ENCODE measurements at places on chromosomes 3 and 15.
A peak's percentile ranks its signal among the peaks of the same experiment; 100 is the strongest.

GRCh38 chr15:80906159-80906766 lies 83.4 kb downstream of the MESD start:
- no peak for DNase-seq

- DNase-seq: no peak
Observed at GRCh38 chr3:62805580-62806277, 69.5 kb downstream of the CADPS start.

DNA sequence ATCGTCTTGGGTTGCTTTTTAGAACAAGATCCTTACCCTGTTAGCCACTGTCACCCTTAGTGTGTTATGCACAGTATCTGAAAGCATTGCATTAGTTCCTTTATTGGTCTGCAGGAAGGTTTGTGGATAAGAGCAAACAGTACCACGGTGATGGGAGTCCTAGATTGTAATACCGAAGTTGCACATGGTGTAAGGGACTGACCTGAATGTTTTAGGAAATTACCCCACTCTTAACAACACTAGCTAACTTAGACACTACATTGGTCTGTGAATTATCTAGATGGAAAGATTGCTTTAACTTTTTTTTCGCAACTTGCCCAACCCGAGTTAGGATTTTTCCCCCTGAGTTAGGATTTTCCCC lies 1.3 kb downstream of the STT3B start:
- no peak for DNase-seq

- no peak for DNase-seq
Observed at GRCh38 chr3:37942646-37943045, 47.9 kb upstream of the VILL start.

GRCh38 chr3:188286087-188286513 lies 132.1 kb downstream of the LPP start:
- no peak for DNase-seq

DNA sequence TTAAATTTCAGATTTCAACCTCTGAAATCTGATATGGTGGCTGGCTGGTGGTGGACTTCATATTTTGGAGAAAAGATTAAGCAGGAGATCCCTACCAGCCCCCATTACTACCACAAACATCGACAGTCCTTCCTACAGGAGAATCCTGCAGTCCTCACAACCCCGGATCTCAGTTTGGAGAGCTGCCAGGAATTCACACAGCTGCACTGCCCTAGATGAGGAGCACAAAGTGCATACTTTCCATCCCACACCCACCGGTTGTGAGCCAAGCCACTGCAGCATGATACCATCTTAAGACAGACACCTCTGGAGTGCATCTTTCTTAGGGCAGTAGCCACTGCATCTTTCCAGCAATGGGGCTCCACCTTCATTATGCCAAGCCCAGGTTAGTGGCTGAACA lies 185.5 kb upstream of the GPR149 start:
- DNase-seq: no peak

DNA sequence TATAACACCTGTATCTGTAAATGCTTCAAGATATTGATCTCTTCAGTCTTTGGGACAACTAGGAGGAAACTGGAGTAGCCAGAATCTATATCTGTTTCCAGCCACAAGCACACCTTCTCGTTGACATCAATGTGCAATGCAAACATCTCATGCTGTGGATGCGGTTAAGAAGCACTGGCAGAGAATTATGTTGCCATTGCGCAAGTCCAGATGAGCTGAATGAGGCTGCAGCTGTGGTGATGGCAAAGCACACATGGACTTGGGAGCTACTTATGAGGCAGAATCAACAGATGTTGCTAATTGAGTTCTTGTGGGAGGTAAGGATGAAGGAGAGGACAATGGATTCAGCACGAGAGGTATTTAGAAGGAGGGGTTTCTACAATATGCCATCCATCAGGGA lies 90.9 kb downstream of the STRIT1 start:
- no peak for DNase-seq

GRCh38 chr3:55797775-55798174 lies 310.7 kb upstream of the WNT5A start:
- no peak for DNase-seq

DNA sequence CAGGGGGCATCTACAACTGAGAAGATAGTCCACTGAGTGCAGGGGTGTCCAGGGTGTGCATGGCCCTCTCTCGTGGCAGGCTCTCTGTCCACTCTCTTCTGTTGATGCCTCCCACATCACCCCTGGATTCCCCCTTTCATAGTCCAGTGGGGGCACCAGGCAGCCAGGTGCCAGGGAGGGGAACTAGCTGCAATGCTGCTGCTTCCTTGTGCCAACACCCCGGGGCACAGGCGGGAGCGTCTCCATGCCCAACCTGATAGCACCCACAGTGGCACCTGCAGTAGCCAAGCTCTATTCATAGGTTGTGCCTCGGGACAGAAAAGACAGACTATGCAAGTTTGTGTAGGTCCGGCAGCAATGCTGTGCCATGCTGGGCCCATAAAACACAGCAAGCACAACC lies 11.7 kb downstream of the DUOX2 start:
- no peak for DNase-seq

GRCh38 chr15:75696311-75696720 lies 16.3 kb downstream of the CSPG4 start:
- DNase-seq: no peak

GRCh38 chr3:159077860-159078259 lies 276.0 kb downstream of the MFSD1 start:
- no peak for DNase-seq

DNA sequence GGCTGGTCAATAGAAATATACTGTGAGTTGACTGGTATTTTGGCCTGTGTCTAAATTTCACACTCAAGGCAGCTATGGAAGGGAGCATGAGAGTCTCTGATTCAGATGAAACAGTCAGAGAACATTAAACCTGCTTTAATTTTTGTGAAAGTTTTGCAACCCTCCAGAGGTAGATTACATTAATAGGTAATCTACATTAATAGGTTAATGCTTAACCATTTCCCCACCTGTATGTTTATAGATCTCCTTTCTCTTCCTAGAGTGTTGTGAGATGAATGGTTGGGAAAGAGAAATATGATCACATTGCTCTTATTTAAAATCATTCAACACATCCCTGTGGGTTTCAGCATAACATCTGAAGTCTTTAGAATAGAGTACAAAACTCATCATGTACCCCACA lies 586.9 kb upstream of the DPPA4 start:
- no peak for DNase-seq

DNA sequence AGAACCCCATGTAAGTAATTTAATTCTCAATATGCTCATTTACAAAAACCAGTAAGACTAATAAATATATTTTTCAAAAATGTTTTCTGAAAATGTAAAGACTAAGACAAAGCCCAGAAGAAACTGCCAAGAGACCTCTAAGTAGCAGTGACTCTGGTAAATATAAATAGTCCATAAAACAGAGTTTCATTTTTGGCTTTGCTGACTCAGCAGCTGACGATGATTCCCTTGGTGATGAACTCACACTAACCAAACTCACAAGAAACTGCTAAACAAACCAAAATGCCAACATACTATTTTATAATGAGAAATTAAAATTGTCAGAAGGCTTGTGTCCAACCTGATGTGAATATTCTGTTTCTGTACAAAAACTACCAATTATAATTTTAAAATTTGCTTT lies 31.5 kb upstream of the IMPG2 start:
- no peak for DNase-seq

GRCh38 chr3:21274079-21274571 lies 476.9 kb downstream of the ZNF385D start:
- DNase-seq: no peak

DNA sequence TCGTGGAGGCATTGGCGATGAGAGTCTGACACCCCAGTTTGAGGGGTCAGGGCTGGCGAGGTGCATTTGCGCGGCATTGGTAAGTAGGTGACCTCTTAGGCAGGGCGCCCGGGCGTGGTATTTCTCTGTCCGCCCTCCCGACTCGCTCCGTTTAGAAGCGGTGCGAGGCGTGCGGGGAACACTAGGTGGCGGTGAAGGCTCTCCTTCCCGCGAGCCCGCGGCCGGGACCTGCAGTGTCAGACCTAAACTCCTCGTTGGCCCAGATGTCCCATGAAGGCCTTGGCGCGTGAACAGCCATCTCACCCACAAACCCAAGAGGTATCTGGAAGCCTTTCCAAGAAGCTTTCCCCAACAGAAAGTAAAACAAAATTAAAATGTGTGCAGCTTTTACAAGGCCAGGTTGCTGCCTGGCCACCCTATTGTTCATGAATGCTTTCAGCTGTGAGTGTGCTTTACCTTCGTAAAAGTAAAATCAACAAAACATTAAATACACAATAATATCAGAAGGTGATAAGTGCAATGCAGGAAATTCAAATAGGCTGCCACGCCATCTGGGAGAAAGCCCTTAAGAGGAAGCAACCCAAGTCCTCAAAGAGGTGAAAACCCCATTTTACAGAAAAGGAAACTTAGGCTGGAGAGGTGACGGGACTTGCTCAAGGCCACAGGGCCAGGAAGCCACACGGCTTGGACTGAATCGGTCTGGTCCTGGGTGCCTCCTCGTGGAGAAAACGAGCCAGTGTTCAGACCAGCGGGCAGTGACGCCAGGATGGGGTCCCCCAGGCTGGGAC lies 120.3 kb downstream of the ETFA start:
- peak; percentile 85 for DNase-seq
